ENCODE measurements at places on chromosomes 2 and 18.

GRCh38 chr2:143476336-143477087, 347.3 kb downstream of the ARHGAP15 start:
- DNase-seq, result no peak

DNA sequence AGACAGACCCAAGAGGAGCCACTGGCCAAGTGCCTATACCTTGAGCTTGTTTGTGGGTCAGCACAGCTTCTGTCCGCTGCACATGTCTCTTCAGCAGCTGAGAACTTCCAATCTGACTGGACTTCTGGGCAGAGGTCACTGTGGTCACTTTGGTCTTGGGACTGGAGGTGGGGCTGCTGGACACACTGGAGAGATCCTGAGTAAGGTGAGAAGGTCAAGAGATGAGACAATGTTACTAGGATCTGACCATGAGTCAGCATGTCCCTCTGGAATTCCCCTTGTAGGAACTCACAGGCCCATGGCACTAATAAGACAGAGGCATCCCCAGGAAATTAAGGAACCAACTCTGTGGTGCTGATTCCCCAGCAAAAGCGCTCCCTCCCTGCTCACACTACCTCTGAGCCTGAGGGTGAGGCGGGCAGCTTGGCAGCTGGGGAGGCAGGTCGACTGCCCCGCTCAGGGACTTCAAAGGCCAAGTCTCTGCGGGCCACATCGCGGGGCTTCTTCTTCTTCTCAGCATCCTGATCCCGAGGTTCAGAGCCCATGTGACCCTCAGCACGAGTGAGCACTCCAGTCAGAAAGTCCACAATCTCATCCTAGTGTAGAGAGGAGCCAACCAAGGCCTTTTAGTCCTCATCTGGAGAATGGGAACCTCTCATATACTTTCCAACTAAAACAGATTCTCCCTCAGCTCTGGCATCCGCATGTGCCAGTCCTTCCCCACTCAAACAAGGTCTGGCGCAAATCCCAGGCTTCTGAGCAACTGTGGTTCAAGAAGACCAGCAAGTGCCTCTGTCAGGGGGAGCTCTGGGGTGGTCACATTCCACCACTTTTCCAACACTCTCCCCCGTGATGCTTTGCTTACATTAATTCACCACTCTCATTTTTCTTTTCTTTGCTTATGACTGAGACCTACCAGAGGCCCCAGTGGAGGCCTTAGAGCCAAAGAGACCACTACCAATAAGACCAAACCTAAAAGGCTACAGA, 29.4 kb downstream of the KANSL3 start:
- no peak for DNase-seq

GRCh38 chr2:159399716-159400415, 113.4 kb upstream of the WDSUB1 start:
- DNase-seq, result no peak

GRCh38 chr18:66749030-66749429, 145.1 kb upstream of the CDH19 start:
- DNase-seq, result no peak

DNA sequence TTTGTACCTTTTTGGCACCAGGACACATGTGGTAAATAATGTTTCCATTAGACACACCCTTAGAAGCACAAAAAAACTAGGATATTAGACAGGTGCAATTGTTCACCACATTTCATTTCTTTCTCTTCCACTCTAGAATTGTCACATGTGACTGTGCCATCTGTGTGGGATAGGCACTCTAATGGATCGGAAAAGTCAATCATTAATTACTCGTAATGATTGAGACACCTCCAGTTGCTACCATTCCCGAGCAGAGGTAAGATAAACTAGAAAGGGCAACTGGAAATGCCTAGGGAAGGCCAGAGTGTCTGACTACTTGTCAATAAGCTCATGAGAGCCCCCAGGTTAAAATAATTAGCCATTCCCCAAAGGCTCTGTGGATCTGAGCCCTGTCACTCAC, 59.9 kb downstream of the METTL4 start:
- DNase-seq, result no peak

GRCh38 chr18:13877157-13877556, 38.2 kb downstream of the MC2R start:
- DNase-seq, result no peak

- no peak for DNase-seq
Observed at GRCh38 chr2:231300020-231300721, 95.3 kb upstream of the B3GNT7 start.

DNA sequence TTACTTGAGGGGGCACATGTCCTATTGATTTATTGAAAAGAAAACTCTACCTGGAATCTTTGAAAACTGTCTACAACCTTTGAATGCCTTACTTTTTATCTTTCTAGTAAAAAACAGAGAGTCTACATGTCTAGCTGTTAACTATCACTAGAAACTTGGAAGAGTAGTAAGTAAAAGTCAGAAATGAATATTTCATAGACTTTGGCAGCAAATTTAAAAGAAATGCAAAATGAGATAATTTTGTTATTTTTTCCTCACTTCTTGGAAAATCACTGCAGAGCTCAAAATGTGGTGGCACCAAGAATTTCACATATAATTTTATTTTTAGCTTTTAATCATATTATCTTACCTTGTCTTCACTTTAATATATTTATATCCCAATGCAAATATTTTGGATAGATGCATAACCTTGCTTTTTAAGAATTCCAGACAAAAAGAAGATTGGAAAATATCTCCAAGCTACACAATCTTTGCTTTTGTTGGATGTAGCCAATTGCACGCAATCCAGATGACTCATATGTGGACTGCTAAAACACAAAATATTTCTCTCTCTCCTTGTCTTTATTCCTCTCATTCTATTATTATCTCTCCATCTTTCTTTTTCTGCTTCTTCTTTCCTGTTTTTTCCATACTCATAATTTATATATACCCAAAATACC, 92.2 kb upstream of the DSEL start:
- DNase-seq, result no peak

- no peak for DNase-seq
Observed at GRCh38 chr2:18548621-18549020, 11.8 kb downstream of the RDH14 start.

DNA sequence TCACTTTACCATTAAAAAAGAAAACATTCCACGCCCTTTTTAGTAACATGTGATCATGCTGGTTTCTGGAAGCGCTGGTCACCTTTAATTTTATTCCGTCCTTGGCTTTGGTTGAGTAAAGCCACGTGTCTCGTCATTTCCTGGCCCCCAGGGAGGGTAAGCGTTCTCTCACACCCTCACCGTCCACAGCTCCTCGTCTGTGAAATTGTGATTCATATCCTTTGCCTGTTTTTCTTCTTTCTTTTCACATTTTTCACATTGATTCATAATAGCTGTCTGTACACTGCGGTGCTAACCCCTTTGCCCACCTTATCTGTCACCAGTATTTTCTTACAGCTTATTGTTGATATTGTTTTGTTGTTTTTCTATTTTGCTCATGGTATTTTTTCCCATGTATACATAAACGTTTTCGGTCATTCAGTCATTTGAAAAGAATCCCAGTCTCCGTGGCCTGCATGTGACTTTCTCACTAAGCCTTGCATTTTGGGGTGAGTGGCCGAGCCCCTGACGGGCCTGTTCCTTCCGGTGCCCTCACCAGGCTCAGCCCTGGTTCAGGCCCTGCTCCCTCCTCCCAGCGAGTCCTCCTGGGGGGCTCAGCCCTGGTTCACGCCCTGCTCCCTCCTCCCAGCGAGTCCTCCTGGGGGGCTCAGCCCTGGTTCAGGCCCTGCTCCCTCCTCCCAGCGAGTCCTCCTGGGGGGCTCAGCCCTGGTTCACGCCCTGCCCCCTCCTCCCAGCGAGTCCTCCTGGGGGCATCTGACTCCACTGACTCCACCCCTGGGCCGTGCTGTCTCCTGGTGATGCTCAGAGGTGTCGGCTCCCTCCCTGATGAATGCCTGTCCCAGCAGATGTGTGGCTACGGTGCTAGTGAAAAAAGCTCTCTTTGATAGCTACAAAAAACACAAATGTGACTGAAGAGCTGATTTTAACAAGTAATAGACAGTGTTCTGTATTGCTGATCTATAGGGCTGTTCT, 249.7 kb upstream of the PXDN start:
- no peak for DNase-seq

- no peak for DNase-seq
Observed at GRCh38 chr2:157757500-157757899, 118.6 kb downstream of the ACVR1 start.

DNA sequence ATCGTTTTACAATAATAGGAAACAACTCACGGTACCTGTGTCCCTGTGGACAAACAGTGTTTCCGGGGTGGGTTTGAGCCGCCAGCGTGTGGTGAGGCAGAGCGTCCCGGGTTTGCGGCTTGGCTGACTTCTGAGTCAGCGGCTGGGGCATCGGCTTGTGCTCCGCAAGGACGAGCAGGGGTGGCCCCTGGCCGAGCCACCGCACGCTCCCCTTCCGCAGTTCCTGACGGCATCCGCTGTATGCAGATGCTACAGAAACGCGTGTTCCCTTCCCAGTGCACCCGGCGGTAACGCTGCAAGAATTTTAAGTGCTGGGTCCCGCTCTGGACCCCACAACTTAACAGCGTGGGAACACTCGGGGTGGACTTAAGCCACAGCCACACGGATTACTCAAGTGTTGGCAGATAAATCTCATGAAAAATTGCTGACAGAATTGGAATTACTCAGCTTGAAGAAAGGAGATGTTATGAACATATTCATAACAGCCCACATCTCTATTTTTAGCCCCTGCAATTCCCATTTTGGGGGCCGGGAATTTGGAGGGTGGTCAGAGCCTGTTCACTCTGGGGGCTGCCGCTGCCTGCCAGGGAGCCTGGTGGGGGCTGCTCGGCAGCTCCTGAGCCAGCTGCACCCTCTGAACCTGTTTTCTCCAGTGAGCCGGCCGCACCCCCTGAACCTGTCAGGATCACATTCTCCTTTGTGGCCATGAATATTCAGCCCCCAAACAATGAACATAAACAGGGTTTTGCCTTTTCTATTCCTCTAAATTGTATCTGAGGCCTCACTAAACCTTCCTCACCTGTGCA, 12.6 kb upstream of the KCNG2 start:
- DNase-seq, result no peak

DNA sequence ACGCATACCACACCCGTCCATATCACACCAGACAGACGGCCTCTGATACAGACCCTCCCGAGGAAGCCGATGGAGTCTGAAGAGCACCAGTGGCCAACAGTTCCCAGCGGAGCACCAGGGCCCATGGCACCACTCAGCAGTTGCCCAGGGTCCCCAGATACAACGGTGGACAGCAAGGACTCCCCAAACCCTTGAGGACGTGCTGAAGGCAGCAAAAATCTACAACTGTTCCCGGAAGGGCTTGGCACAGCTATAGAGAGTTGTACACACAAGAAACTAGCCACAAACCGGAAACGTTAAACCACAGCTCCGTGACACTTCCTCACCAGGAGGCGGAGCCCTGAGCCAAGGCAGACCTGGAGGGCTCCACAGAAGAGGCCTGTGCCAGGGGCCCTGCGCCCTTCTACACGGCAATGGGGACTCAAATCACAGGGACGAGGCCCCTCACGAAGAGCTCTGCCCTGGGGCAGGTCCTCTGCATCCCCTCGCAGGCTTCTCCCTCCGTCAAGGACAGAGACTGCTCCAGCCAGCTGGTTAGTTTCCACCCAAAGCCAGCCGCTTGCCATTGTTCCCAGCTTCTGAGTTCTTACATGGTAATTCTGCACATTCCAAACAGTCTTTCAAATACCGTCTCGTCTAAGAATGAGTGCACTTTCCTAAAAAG, 133.4 kb downstream of the HDAC4 start:
- DNase-seq, result peak; percentile 91

DNA sequence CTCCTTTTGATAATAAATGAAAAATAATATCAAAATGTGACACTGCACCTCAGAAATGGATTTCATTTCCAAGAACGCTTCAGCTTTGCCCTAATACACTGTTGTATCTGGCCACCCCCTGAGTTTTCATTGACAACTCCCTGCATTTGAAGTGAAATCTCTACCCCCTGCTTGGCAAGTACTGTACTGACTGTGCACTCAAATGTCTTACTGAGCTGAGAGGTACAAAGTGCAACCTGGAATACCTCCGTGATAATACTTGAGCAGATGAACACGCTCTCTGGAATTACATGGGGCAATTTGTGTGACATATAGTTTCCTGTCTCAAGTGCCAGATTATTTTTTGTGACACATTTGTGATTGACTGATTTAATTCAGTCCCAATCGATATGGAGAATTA, 231.1 kb downstream of the LRP1B start:
- DNase-seq, result no peak

DNA sequence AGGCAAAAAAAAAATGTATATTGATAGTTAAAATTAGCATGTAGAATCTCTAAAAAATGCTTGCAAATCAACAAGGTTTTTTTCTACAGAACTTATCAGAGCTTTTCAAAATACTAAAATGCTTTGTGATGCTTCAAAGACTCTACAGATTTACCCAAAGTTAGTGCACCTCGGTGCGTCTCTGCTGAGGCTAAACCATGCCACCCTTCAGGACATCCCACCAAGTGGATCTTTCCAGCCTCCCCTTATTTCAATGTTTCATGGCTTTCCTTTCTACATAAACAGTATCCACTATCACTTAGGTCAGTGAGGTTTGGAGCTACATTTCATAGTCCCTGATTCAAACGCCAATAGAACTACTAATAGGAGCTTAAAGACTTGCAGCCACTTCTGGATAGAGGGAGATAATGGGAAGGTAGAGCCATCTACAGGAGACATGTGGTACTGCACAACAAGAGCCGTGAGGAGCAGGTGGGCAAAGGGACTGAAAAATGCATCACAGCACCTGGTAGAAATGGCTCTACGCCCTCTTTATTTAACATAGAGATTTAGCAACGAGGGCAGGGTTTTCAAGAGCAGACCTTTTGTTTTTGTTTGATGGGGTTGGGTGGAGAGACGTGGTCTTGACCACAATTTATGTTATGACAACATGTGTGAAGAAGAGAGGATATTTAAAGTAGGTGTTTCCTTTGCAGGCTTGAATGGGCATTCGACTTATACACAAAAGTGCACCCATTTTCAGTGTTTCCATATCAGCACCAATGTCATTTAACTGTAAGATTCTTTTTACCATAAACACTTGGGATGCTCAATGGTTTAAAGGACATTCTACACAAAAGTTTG, 56.1 kb upstream of the SLC35G4 start:
- no peak for DNase-seq

- DNase-seq, result no peak
Observed at GRCh38 chr2:84236288-84236687, 222.8 kb downstream of the SUCLG1 start.

DNA sequence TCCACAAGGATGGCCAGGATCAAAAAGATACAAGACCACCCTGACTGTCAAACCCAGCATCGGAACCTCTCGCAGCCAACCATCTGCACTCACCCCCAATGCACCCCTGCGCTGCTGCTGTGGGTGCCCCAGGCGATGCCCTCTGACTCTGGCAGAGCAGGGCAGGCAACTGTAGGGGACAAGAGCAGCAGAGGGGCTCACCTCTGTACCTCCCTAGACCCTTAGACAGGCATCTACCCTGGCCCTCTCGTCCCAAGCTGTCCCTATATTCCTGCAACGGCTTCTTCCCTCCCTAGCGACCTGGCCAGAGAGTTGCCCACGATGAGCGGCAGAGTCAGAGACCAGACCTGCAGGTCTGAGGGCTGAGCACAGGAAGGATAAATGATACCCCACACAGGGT, 128.2 kb downstream of the HDAC4 start:
- DNase-seq, result no peak
